Activated T-cell treated with anti-CD3 and anti-CD28 coated beads, Interleukin-2, amount 50 U/mL, for 72 hours (primary cell): ENCODE measurements at places on chromosomes 4 and X.

DNA sequence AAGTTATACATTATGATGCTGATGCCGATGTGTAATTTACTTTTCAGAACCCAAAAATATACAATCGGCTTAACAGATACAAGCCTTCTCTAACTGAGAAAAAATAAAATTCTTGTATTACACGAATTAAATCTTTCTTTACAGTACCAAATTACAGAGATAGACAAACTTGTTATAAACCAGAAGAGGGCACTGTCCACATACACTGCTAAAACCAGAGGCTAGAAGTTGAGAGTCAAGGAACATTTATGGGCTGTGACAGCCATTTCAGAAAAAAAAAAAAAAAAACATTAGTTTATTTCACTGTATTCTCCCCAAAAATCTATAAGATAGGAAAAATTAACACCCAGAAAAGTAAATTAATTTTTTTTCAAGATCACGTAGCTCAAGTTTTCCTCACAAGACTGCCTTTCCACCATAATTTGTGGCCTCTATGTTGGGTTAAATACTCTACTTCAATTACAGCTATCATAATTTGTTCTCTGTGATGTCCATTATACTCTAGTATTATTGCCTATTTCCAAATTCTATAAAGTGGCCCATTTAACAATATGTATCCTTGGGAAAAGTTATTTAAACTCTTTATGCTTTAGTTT lies 12.0 kb downstream of the EREG start:
- no peaks in the 10 kb centered on the region for H3K36me3 ChIP-seq

DNA sequence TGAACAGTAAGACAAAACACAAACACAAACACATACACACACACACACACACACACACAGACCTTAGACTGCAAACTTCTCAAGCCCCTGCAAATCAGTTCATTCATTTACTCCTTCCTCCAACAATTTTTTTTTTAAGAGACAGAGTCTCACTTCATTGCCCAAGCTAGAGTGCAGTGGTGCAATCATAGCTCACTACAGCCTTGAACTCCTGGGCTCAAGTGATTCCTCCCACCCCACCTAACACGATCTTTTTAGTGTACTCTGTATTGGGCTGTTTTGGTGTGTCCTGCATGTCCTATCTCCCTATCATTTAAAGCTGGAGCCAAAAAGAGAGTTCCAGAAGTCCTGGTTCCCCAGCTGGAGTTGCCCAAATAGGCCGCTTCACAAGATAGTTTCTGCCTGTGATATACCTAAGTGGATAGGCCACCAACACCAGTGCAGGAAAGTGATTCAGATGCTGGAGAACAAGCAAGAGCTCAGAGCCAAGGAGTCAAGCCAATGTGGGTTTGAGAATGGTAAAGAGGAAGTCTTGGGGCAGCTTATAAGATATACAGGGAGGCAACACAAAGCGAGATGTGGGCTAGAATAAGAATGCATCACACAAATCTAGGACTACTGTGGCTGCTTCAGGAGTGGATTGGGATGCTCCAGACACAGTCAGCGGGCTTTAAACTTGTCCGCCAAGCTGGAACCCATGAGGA lies 85.4 kb upstream of the RAPGEF2 start:
- H3K4me3 ChIP-seq: no peak overlapping the region
- no peaks in the 10 kb centered on the region for H3K36me3 ChIP-seq
- H3K27me3 ChIP-seq: no peaks in the 10 kb centered on the region
- no peak for DNase-seq
- H3K4me1 ChIP-seq: no peaks in the 10 kb centered on the region

GRCh38 chr4:8921465-8921864 lies 49.8 kb upstream of the HMX1 start:
- DNase-seq: no peak
- no peak overlapping the region for H3K27ac ChIP-seq
- peaks cover 5% of the 10 kb centered on the region for H3K36me3 ChIP-seq
- peaks cover 14% of the 10 kb centered on the region for H3K27me3 ChIP-seq
- no peak overlapping the region for H3K4me3 ChIP-seq
- H3K4me1 ChIP-seq: no peaks in the 10 kb centered on the region

DNA sequence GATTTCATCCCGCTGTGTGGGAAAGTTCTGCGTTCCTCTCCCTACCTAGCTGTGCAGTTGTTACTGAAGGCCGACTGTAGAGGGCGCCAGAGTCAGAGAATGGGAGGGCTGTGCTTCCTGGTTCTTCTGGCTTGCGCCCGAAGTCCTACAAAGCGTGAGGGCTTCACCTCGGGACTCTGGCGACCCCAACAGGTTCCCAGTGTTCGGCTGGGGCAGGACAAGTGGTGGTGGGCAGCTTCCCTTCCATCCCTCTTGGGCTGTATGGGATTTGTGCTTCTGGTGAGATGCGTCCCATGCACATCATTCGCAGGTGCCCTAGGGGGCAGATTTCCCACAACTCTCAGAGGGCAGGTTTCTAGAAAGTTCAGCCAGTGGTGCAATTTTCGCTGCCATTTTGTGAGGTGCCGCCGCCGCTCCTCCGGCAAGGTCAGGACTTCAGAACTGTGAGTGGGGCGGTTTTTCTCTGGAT lies 27.3 kb downstream of the CT45A1 start:
- H3K27me3 ChIP-seq: peaks cover 15% of the 10 kb centered on the region
- DNase-seq: peak; percentile 51
- peak overlapping the region; percentile 57 for H3K4me3 ChIP-seq
- no peaks in the 10 kb centered on the region for H3K36me3 ChIP-seq
- H3K4me1 ChIP-seq: no peaks in the 10 kb centered on the region
- H3K27ac ChIP-seq: no peak overlapping the region

- peak overlapping the region; percentile 92 for H3K27ac ChIP-seq
- DNase-seq: peak; percentile 82
- H3K4me3 ChIP-seq: peak overlapping the region; percentile 27
- no peaks in the 10 kb centered on the region for H3K27me3 ChIP-seq
- H3K36me3 ChIP-seq: peaks cover 2% of the 10 kb centered on the region
- peaks cover 29% of the 10 kb centered on the region for H3K4me1 ChIP-seq
These were observed 2.7 kb upstream of the RENBP start for GRCh38 chrX:153947009-153947769.

DNA sequence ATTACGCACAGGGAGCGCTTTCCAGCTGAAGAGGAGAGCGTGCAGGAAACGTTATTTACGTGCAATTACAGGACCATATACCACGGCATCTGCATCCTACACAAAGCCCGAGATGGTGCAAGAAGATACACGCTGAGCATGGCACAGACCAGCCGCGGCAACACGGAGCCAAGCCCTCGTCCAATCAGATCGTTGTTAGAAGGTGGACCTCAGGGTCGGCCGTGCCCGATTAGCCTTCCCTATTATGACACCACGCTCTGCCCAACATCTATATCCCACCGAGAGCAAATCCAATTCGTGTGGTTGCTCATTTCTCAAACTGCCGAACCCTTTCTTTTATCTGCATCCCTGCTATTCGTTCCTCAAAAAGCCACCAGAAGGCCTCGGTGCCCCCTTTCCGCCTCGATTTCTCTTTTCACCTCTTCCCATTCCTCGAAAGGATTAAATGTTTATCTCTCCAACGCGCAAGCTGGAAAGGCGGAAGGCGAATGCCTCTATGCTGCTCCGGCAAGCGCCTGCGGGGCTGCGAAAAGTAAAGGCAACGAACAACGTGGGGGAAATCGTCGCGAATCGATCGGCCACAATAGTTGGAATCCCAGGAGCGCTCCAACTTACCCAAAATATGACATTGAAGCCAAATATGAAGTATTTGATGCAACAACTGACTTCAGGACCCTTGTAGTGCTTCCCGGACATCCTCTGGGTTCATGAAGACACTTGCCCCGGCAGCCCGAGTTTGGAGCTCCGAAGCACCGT lies 702 bp downstream of the TSPAN5 start:
- peaks cover 82% of the 10 kb centered on the region for H3K4me1 ChIP-seq
- DNase-seq: peak; percentile 54
- peaks cover 7% of the 10 kb centered on the region for H3K36me3 ChIP-seq
- H3K27me3 ChIP-seq: no peaks in the 10 kb centered on the region
- peak overlapping the region; percentile 96 for H3K4me3 ChIP-seq
- peak overlapping the region; percentile 62 for H3K27ac ChIP-seq

- no peaks in the 10 kb centered on the region for H3K36me3 ChIP-seq
- H3K27ac ChIP-seq: no peak overlapping the region
- no peaks in the 10 kb centered on the region for H3K27me3 ChIP-seq
- DNase-seq: no peak
These were observed 224.8 kb downstream of the GRID2 start for GRCh38 chr4:92528541-92528940.

DNA sequence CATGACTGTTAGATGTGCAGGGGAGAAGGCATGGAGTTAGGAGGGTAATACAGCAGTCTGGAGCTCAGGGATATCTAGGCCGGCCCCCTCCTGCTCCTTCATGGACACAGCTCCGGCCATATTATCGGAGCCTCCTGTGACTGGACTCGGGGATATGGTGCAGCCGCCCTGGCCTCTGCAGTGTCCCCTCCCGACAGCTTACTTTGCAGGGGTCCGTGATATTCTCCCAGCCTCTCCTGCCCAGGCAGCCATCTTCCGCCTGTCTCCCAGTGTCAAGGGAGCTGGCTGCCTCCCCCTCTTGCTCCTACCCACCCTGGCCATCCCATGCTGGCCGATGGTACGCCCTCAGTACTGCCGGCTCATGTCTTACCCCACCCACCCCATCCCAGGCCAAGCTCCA lies 19.9 kb upstream of the RNF4 start:
- DNase-seq: no peak
- no peak overlapping the region for H3K4me3 ChIP-seq
- H3K36me3 ChIP-seq: no peaks in the 10 kb centered on the region
- no peak overlapping the region for H3K27ac ChIP-seq
- H3K27me3 ChIP-seq: no peaks in the 10 kb centered on the region

- no peak overlapping the region for H3K4me3 ChIP-seq
- H3K27me3 ChIP-seq: no peaks in the 10 kb centered on the region
- H3K4me1 ChIP-seq: no peaks in the 10 kb centered on the region
- H3K36me3 ChIP-seq: no peaks in the 10 kb centered on the region
- no peak for DNase-seq
- H3K27ac ChIP-seq: no peak overlapping the region
These were observed 41.3 kb upstream of the TENM3 start for GRCh38 chr4:182201871-182202270.

DNA sequence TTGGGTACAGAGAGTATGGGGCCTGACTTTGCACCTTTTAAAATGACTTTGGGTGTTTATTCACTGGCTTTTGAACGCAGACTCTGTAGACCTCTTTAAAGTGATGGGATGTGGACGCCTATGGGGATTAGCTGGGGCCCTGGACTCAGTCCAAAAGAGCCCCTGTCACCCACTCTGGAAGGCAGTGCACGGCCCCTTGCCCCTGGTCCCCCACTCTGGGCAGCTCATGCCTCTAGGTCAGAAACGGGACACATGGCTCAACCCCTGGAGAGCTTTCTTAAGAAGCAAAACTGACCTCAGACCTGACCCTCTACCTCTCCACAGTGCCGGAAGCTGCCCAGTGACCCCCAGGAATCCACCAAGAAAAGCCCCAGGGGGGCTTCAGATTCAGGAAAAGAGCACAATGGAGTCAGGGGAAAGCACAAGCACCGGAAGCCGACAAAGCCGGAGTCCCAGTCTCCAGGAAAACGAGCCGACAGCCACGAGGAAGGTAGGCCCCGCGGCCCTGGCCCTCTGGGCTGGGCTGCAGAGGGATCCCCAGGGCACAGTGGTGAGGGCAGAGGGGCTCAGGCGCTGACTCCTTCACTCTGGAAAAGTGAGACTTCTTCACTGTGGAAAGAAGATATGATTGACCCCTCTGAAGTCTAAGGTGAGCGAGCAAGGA lies 38.4 kb downstream of the BCORL1 start:
- H3K36me3 ChIP-seq: no peaks in the 10 kb centered on the region
- peaks cover 9% of the 10 kb centered on the region for H3K4me1 ChIP-seq
- H3K4me3 ChIP-seq: no peak overlapping the region
- DNase-seq: no peak
- no peak overlapping the region for H3K27ac ChIP-seq

- peak overlapping the region; percentile 96 for H3K4me3 ChIP-seq
- H3K27ac ChIP-seq: peak overlapping the region; percentile 99
- H3K27me3 ChIP-seq: no peaks in the 10 kb centered on the region
- DNase-seq: no peak
- H3K4me1 ChIP-seq: peaks cover 61% of the 10 kb centered on the region
- peaks cover 21% of the 10 kb centered on the region for H3K36me3 ChIP-seq
These were observed 1.1 kb downstream of the RPS3A start for GRCh38 chr4:151100531-151100930.

- H3K27ac ChIP-seq: no peak overlapping the region
- no peak overlapping the region for H3K4me3 ChIP-seq
- peaks cover 1% of the 10 kb centered on the region for H3K36me3 ChIP-seq
- DNase-seq: no peak
These were observed 518.7 kb downstream of the GRXCR1 start for GRCh38 chr4:43411226-43411625.

DNA sequence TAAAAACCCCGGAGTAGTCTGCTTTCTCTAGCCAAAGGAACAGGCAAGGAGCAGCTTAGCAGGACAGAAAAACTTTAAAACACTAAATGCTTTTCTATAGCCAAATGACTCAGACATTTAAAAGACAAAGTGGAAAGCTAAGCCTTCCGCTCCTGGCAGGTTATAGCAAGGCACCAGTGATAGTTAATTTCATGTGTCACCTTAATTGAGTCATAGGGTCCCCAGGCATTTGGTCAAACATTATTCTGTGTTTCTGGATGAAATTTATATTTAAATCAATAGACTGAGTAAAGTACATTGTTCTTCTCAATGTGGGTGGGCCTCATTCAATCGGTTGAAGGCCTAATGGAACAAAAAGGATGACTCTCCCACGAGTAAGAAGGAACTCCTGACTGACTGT lies 885.7 kb upstream of the ADGRL3 start:
- peaks cover 3% of the 10 kb centered on the region for H3K36me3 ChIP-seq
- DNase-seq: no peak
- H3K4me3 ChIP-seq: no peak overlapping the region
- H3K27me3 ChIP-seq: no peaks in the 10 kb centered on the region
- H3K4me1 ChIP-seq: no peaks in the 10 kb centered on the region
- H3K27ac ChIP-seq: no peak overlapping the region

- peaks cover 11% of the 10 kb centered on the region for H3K36me3 ChIP-seq
- peak overlapping the region; percentile 51 for H3K4me3 ChIP-seq
- peaks cover 70% of the 10 kb centered on the region for H3K4me1 ChIP-seq
These were observed 1.7 kb downstream of the NKX3-2 start for GRCh38 chr4:13542577-13543031.

DNA sequence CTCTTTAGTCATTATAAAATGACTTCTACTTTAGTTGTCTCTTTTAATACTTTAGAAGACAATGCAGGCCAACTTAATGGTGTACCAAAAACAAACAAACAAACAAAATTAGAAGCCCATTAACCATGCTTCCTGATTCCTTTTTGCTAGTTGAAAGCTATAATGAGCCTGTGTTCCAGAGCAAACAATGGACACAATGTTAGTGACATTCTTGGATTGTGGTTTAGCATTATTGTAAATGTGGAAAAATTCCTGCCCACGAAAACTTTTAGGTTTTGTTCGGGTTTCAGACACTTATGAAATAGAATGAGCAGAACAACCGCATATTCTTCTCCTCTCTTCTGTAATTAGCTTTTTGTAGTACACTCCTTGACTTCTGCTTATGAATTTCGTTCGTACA lies 1682.7 kb upstream of the PCDH7 start:
- H3K36me3 ChIP-seq: peaks cover 6% of the 10 kb centered on the region
- no peaks in the 10 kb centered on the region for H3K27me3 ChIP-seq
- H3K27ac ChIP-seq: no peak overlapping the region
- no peak for DNase-seq
- no peak overlapping the region for H3K4me3 ChIP-seq
- no peaks in the 10 kb centered on the region for H3K4me1 ChIP-seq
